ENCODE measurements at places on chromosomes 4 and X.

GRCh38 chr4:55336138-55337034, 9.7 kb upstream of the SRD5A3 start:
- DNase-seq, result no peak

DNA sequence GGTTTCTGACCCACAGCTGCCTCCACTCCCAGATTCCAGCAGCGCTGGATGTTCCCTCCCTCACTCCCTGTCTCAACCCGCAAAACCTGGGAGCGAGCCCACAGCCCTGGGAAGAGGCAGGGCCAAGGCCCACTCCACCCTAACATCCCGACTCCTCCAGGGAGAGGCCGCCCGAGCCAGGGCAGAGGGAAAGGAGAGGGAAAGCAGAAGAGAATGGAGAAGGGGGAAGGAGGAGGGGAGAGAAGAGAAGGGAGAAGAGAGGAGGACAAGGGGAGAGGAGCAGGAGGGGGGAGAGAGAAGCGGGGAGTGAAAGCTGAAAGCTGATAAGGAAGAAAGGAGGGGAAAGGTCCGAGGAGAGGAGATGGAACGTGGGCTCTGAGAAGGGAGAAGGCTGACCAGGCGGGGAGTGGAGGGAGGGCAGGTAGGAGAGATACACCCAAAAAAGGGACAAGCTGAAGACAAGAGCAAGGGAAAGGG, 120.2 kb upstream of the PJA1 start:
- no peak for DNase-seq

GRCh38 chrX:45513042-45513441, 312.4 kb upstream of the DIPK2B start:
- DNase-seq, result no peak

GRCh38 chrX:15973946-15974345, 119.3 kb upstream of the AP1S2 start:
- DNase-seq, result no peak

- no peak for DNase-seq
Observed at GRCh38 chr4:150329373-150329772, 251.1 kb downstream of the DCLK2 start.

GRCh38 chrX:15319075-15319474, 3.6 kb upstream of the ASB11 start:
- DNase-seq, result no peak

DNA sequence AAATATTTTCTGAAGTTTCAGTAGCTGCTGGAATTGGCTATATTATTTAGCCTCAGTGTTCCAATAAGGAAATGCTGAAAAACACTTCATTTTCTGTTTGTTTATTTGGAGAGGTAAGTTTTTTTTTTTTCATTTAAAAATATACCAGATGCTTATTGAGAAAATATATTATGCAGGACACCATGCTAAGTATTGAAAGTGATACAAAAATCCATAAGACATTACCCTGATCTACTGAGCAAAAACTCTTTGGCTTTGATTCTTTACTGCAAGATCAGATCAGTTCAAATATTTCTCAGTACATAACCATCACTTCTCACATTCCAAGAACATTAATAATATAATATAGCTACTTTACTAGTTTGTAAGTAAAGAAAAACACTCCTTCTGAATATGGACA, 123.4 kb upstream of the PACRGL start:
- no peak for DNase-seq

DNA sequence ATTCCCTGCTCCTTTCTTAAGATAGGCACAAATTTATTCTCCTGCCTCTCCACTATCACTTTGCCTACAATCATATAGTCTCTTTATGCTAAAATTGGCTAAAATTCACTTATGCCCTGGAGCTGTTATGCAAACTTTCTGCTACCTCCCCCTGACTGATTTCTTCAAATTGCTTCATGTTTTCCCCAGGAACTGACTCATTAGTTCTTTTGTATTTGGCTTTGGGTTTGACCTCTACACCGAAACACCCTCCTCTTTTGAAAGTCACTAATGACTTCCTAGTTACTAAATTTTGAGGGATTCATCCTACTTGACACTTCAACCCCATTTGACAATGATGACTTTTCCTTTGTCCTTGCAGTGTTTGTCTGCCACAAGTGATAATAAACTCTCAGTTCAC, 222.6 kb downstream of the NDST4 start:
- DNase-seq, result no peak

GRCh38 chrX:133670383-133670782, 255.1 kb upstream of the GPC4 start:
- no peak for DNase-seq

DNA sequence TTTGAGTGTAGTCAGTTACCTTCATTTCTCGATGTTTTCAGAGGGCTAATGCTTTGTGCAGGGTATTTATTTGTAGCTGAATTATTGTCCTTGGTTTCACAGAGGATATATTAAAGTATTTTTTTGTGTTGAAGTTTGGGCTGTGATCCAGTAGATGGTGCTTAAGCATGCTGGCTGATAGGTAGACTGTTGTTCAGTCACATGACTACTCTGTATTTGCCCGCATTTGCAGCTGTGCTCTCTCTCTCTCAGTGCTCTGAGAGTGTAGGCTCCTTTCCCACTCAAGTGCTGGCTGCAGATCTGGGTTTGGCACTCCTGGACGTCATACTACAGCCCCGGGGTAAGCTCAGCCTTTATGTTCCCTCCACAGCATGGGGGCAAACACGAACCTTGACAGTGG, 21.7 kb downstream of the RAB40AL start:
- no peak for DNase-seq

GRCh38 chrX:65705439-65705838, 38.0 kb downstream of the MSN start:
- no peak for DNase-seq

- no peak for DNase-seq
Observed at GRCh38 chrX:153829799-153830639, at the start of gene PDZD4. Gene PDZD4, minus strand, starts transcription at chrX:153830544. Its CDS starts 246 bp downstream, at chrX:153830298.

- DNase-seq, result no peak
Observed at GRCh38 chr4:178976861-178977260, 1534.6 kb upstream of the AGA start.

DNA sequence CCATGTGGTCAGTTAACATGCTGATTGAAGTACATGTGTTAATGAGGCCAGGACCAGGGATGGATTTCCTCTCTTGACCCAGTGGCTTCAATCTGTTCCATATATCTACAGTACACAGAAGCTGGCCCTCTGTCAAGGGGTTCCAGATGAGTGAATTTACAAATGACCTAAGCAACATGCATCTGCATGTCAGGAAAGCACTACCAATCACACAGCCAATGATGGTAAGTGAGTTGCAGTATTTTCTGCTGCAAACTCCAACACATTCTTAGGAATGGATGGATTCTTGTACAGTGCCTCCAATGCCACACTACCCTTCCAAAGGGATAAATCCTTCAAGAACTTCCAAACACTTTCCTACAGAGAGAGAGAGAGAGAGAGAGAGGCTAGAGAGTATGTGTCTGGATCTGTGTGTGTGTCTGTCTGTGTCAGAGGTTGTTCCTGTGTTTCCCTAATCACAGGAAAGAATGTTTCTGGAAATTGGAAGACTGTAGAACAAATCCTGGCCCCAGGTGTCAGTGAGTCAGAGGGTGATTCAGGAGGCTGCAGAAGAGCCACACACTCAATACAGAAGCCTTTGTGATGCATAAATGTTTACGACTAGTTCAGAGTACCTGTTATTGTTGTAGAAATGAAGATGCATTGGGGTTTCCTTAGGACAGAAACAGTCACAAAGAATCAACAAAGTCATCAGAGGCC, 107.5 kb downstream of the GUCY2F start:
- no peak for DNase-seq

GRCh38 chrX:115330498-115331168, 41.1 kb downstream of the LUZP4 start:
- peak; percentile 21 for DNase-seq

DNA sequence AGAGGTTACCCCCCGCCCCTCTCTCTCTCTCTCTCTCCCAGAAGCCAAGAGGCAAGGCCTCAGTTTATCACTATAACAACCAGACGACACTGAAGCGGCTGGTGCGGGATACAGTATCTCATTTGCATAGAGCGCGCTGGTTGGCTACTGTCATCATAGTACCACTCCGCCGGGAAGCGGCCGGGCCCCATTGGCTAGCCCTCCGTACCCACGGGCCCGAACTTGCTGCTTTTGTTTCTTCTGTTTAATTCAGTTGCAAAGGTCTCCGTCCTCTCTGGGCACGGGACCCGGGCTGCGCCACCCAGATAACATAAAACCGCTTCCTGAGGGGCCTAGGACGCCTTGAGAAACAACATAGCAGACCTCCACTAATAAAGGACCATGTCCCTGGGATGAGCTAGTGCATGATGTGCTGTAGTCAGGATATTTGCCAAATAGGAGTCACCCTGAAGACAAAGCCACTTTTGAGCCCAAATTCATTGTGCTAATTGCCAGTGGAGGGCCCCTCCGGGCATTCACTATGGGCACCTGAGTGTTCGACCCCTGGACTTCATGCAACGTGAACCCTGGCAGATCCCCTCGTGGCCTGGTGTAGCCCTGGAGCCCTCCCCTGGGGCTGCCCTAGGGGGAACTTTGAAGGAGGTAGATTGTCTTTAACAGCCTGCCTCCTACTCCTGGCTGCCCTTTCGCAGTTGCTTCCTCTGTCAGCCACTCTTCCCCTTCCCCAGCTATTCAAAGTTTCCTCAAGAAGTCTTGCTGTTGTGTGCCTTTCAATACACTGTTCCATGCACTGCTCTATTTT, at the start of gene PCYT1B:
Gene PCYT1B (minus strand): TSS at position 91 of the 802 bp plus-strand sequence. CDS start 242 bp downstream, outside the sequence.
- DNase-seq, result peak; percentile 48

- no peak for DNase-seq
Observed at GRCh38 chr4:26035921-26036320, 121.9 kb downstream of the SMIM20 start.

DNA sequence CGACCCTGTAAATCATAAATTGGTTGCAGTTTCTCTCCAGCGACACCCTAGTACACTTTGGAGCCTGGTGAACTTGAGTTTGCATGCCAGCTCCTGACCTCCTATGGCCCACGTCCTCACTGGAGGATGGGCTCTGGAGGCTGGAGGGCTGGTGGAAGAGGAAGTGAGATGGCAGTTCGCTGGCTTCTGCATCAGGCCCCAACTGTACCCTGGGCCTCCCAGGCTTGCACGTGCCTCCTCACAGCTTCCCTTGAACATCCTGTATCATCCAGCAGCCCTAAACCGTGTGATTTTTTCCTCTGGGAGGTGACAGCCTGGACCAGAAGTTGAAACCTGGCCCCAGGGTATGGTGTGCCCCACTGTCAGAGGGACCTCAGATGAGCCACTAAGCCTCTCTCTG, 78.5 kb downstream of the HTRA3 start:
- no peak for DNase-seq

DNA sequence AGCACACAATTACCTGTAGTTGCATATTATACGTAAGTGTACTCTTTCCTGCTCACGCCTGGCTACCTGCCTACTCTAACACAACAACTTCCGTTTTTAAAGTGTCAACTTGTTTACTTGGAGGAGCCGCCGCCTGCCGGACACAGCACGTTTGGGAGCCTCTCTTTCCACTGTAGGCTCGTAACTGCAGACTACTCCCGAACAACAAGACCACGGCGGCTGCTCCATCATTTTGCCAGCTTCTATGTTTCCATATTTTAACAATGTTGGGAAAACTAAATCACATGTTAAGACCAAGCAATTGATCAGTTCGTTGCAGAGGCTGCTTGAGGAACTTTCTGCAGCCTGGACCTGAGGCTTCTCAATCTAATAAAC, 841 bp downstream of the MTNR1A start:
- DNase-seq, result no peak

- no peak for DNase-seq
Observed at GRCh38 chrX:124534536-124534935, 188.2 kb downstream of the SH2D1A start.

GRCh38 chrX:65596270-65597034, 61.9 kb upstream of the LAS1L start:
- peak; percentile 71 for DNase-seq

DNA sequence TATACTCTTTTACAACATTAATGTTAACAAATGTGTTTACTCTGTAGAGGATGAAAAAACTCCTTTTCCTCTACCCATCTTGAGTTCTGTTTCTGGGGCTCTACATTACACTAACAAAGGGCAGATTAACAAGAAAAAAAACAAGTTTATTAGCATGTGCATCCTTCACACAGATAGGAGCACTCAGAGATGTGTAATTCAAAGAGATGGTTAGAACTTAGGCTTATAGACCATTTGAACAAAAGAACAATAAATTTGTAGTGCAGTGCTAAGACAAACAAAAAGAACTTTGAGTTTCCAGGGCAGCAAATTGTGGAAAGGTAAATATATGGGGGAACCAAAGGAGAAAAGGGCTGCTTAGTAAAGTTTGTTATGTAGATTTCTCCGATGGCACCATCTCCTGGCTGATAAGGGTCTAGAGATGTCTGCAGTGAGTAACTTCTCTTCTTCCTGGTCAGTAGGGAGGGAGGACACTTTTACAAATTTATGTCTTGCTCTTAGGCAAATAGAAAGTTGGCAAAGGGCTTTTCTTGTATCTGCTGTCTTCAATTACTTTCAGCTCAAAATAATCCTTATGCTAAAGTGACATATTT, 1249.9 kb upstream of the TENM3 start:
- no peak for DNase-seq

- no peak for DNase-seq
Observed at GRCh38 chrX:15718283-15718970, 19.6 kb upstream of the CA5B start.

DNA sequence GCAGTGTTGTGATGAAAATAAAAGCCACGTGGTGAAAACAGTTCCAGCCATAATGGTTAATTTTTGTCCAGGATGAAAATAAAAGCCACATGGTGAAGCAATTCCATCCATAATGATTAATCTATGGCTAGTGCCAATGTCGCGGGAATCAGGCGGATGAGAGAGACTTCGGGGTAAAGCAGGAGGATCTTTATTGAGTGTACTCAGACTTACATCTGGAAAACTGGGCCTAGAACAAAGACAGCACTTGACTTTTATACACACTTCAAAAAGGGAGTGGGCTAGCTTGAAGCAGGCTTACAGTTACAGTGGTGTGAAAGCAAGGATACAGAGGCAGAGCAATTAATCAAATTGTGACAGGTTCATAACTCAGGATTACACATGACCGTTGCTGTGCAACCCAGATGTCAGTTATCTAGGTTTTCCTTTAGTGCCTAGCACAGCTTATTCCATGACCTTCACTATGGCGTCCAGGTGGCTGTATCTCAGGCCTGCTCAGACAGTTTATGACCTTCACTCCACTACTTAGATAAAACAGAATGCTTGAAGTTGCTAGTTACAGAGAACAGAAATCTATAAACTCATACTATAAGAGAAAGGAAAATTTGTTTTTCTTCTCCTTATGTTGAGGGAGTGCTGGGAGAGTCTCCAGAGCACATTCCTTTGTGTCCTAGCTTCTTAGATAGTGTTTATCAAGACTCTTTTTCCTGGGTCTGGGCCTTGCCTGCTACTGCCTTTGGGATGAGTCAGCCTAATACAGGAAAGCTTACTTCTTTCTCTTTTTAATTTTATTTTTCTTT, 5.9 kb upstream of the PLA2G12A start:
- no peak for DNase-seq

Data from CD4-positive, alpha-beta T cell treated with Interleukin-15 for 1 hour (primary cell).